ENCODE measurements at places on chromosomes 7 and 10.

DNA sequence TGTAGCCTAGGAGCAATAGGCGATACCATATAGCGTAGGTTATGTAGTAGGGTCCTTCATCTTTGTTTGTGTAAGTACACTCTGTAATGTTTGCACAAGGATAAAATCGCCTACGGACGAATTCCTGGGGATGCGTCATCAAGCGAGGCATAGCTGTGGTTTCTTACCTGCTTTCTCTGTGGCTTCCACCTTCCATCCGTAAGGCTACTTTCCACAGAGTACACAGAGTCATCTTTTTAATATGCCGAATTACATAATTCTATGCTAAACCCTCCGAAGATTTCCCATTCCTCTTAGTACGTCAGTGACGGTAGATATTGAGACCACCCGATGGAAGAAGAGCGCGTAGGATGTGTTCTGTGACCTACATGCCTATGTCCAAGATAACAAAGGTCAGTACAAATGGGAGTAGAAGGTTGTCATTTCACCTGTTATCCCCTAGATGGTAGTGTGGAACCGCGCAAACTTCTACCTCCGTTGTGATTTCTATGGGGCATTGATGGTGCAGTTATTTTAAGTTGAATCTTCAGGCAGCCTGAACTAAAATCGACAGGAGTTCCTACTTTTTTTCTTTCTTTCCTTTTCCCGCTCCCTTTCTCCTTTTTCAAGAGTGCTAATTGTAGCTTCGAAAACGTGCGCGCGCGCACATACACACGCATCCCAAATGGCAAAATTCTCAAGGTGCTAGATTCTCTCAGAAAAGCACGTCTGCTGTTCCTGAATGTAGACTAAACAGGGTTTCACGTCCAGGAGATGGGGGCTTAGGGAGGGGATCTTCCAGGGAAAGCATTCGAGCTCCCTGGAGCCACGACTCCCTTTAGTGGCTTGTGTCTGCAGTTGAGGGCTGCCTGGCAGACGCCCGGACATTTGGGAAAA, 111.7 kb upstream of the MBL2 start:
- DNase-seq = no peak

DNA sequence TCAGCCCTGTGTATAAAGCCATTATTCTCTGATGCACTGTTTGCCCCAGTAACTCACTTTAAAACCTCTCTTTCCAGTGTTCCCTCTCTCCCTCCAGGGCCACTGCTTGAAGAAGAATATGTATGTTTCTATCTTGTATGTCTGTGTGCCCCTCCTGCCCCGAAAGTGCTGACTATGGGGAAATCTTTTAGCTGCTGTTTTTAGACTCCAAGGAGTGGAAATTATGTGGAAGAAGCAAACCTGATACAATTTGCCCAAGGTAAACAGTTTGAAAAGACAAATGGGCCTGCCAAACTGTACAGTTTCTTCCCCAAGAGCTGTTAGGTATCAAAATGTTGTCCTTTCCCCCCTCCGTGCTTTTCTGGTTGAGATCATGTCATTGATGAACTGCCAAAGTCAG, 3.4 kb downstream of the ADRA2A start:
- DNase-seq = no peak

GRCh38 chr7:5691606-5692005, 89.9 kb downstream of the RNF216 start:
- DNase-seq = no peak

DNA sequence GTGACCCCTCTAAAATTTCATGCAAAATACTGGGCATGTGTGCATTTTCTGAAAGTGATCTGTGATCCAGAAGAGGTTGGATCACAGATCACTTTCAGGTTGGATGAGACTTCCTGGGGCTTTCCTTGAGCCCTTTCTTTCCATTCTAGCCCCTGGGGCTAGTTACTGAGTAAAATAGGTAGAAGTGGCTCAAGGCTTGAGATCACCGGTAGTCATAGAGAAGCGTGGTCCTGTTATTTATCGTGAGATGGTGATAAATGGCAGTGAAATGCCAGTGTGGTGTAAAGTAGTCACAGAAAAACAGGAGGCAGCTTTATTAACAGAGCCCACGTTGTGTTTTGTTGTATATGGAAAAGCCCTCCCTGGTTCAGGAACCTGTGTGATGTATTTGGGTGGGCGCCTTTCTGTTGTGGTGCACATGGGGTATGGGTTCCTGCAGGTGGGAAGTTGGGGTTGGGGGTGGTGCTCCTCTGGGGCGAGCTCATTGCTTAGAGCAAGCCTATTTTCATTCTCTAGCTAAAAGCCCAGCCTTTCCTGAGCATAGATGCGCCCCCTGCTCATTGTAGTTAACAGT, 34.0 kb upstream of the SH2D4B start:
- DNase-seq = no peak

GRCh38 chr7:28478656-28479055, 66.3 kb downstream of the CREB5 start:
- no peak for DNase-seq

DNA sequence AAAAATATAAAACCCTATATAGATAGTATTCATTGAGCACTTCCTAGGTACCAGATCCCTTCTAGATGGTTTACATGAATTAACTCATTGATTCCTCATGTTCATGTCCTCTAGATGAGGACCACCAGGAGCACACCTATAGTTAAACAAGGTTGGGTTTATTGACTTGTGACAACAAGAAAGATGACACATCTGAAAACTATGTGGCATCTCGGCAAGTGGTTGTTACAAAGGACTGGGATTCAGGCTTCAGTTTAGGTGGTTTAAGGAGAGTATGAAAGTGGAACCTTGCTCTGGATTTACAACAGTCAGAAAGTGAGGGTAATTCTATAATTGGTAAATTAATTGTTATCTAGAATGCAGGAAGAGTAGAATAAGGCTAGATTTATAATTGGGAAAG, 99.0 kb upstream of the PHF14 start:
- DNase-seq = no peak

GRCh38 chr10:5812283-5813090, 747 bp downstream of the GDI2 start:
- no peak for DNase-seq

DNA sequence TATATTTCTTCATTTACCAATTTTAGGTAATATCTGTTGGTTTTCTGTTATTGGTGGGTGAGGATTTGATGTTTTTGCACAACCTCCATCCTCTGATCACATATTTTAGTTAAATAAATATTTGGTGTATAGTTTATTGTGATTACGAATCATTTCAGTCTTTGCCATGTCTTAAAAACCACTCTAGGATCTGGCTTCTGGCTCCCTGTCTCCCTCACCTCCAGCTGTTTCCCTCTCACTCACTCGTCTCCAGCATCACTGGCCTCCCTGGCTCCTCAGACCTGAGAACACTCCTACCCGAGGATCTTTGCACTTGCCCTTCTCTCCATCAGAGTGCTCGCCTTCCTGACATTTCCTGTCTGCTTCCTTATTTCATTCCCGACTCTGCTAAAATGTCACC, 50.7 kb upstream of the NRF1 start:
- DNase-seq = no peak

Data from BJ (cell line).